ENCODE measurements at places on chromosomes 1 and 21.

DNA sequence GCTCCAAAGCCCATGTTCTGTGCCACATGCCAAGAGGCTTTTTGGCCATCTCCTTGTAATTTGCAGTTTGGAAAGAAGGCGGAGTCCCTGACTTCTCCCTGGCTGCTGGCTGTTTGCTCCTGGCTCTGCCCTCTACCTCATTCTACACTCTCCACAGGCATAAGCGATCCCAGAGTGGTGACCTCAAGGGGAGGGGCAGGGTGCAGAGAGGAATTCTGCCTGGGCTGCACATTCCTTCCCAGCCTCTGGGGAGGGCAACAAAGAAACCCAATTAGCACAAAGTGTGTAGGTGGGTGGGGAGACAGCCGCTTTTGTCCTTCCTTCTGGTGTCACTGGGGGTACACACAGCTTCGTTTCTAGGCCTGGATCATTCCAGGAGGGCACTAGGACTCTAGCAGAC is 95.3 kb downstream of the HIVEP3 start:
- no peak for DNase-seq

DNA sequence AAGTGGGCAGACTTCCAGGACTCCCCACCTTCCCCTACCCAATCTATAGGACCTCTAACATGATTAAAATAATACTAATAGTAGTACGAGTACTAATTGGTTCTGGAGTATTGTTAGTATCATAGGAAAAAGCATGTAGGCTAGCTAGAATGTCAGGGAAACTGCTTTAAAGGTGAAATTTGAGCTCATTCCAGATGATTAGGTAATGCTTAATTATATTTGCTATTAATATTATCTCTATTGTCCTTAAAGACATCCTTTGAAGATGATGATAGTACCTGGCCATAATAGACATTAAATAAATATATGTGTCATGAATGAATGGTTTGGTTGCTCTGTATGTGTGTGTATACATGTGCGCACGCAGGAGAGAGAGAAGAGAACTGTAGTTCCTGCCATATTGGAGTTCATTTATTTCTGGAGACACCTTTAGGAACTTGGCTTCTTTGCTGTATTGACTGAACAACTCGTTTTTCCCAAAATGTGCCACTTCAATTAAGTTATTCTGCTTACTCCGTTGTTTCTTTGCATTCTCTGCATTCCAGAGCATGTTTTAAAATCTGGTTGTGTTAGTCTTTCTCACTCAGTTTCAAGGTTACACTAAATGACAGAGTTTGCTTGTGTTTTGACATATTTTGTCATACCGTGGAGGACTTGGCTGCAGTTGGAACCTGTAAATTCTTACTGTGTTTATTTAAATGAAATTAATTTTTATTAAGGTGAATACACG is 117.1 kb downstream of the OSBPL9 start:
- no peak for DNase-seq

- DNase-seq, result no peak
Measured at GRCh38 chr1:186806477-186806876, 22.3 kb upstream of the PLA2G4A start.

- no peak for DNase-seq
Measured at GRCh38 chr21:17416139-17416538, 96.7 kb upstream of the CXADR start.

DNA sequence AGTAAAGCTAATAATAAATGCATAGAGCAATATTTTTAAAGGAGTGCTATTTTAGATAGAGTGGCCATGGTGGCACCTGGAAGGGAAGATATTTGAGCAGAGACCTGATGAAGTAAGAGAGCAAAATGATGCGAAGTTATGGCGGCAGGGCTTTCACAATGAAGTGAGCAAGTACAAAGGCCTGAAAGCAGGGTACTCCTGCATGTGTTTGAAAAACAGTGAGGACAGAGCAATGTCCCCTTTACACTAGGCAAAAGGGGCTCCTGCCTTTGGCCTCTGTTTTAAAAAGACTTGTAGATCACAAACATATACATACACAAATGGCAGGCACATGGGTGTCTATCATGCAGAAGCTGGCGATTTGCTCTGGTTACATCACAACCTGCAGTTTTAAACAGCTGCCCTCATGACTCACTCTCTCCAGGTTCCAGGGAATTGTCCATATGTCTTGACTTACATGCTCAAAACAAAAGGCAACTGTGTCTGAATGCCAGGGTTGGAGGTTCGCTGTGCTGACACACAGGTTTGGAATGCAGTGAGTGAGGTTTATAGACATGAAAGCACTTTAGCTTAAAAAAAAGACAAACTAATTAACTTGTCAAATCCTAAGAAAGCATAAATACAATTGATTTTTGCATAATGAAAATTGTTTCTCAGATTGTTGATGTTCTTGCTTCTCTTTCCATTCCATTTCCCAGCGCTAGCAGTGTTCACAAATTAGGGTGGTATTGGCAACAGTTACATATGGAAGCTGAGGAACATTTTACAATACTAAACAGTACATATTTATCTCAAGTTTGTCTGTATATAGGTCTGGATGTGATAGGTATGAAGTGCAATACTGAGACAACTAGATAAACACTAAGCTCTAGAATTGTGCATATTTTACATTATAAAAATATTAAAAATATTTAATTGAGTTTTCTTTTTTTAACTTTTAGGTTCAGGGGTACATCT is 313.9 kb downstream of the BARHL2 start:
- DNase-seq, result no peak

DNA sequence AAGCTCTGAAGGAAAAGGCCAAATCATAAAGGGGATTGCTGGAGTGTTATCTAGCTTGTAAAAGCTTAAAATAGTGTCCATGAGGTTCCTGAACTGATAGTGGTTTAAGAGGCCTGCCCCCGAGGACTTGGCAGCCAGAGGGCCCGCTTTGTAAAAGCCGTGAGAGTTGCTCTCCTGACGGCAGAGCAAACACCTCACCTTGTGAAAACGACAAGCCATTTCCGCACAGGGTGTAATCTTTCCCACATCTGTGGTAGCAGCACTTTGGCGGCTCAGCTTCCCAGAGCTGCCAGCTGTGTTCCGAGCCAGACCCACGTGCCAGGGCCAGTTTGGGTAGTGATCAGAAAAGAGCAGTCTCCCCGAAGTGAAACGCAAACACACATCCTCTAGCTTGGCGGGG is 37.0 kb downstream of the SERBP1 start:
- DNase-seq, result no peak

GRCh38 chr1:27934818-27935549 is at the start of gene SMPDL3B:
Gene SMPDL3B (plus strand): TSS chr1:27935000. CDS start chr1:27935184, 184 bp downstream.
- no peak for DNase-seq

DNA sequence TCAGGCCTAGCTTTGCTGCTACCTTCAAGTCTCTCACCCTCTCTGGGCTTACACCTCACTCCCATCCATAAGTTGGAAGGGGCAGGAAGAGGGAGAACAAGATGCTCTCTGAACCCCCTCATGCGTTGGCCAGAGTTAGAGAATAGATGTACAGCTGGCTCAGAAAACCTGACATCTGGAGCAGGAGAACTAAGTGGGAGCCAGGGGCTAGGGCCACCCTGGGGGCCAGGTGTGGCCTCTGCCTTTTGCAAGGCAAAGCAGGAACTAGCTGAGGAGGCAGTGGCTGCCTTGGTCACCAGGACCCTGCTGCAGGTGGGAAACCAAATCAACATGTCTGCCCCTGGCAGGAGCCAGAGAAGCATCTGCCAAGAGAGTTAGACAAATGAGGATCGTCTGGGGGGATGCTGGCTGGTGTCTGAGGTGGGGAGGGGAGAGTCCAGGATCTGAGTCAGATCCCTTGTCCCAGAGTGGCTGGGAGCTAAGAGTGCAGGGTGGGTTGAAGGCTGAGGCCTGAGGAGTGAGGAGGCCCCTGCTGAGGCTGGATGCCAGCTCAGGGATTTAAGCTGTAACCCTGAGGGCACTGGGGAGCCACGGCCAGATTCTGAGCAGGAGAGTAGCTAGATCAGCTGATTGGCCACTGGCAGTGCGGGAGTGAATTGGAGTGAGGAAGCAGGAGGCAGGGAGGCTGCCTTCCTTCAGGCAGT is 115.0 kb downstream of the EPHB2 start:
- DNase-seq, result no peak

DNA sequence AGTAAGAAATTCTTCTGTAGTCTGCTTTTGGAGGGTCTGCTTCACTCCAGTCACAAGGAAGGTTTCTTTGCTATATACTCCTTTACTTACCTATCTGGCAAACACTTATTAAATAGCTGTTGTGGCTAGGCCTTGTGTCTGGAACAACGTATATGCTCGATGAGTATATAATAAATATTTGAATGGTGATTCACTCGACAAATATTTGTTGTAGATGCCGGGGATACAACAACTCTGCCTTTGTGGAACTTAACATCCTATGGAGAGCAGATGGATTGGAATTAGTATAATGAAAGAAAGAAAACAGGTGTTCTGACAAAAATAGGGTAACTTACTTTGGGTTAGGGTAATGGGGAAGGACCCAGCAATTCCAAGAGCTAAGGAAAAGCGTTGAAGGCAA is 31.1 kb downstream of the KPNA6 start:
- DNase-seq, result no peak

- no peak for DNase-seq
Measured at GRCh38 chr21:33011462-33011861, 14.3 kb upstream of the OLIG2 start.

DNA sequence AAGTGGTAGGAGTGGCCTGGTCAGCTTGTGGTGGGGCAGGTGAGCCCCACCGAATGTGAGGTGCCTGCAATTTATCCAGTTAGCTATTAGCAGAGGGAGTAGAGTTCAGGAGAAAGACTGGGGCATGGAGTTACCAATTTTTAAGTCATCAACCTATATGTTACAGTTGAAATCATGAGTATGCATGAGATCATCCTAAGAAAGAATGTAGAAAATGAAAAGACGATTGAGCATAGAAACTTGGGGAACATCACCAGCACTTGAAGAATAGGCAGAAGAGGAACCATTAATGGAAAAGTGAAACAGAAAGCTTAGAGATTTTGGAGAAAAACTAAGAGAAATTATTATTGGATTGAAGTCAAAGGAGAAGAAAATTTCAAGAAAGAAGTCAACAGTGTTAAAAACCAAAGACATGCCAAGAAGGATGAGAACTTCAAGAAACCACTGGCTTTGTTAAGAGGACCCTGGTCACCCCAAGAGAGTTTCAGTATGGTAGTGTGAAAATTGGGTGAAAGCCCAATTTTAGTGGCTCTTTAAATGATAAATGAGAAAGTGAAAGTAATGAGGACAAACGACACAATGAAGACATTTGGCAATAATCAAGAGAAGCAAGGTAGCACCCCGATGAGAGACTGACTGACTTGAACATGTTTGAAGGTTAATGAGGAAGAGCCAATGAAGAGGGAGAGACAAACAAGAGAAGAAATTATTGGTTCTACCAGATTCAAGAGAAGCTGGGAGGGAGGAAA is 36.7 kb downstream of the DNASE2B start:
- DNase-seq, result no peak

DNA sequence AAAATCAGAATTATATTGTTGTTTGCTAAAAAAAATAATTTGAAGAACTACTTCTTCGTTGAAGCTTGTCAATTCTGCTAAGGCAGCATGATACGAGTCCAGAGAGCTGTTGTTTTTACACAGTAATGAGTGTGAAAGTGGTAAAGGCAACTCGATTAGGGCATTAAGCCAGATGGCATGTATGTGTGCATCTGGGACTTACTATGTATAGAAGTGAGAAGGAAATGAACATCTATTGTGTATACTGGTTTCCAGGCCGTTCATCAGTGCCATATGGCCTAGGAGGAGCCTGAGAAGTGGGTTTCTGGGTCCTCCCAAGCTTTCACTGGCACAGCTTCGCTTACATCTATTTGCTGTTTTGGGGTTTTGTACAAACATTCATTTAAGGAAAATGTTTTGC is 5.7 kb downstream of the CTPS1 start:
- DNase-seq, result no peak

- no peak for DNase-seq
Measured at GRCh38 chr1:31704271-31705079, 658 bp upstream of the COL16A1 start.

- no peak for DNase-seq
Measured at GRCh38 chr1:39509360-39510009, 18.0 kb downstream of the BMP8A start.

DNA sequence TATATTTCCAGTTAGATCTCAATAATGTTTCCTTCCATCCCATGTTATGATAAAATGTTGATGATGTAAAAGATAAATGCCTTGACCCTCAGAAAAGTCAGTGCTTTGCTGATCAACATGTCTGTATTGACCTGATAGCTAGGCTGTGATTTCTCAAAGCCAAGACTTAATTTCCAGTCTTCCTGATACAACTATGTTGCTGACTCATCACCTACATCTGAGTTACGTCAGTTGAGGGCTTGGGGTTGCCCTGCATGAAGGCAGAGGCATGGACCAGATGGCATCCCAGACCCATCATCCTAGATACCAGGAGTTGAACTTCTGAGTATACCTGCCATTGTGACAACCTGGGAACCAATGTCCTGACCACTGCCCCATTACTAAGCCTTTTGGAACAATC is 4.8 kb downstream of the LCE1D start:
- DNase-seq, result no peak

DNA sequence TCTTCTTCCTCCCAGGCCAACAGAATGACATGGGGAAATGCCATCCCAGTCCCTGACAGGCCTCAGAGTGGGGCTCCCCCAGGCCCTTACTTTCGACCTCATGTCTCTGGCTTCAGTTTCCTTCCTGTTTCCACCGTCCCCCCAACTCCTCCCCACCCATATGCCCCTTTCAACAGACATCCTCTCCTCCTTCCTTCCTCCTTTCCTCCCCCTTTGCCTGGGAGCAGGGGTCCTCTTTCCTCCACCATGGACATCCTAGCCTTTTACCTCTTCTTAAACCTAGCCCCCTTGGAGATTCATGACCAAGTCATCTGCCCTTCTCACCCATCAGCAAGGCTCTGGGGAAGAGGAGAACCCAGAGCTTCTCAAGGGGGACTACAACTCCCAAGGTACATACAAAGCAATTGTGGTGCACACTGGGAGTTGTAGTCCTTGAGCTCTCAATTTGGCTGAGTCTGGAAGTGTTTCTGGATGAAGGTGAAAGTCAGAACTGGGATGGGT is 4.0 kb downstream of the ZBTB7B start:
- peak; percentile 59 for DNase-seq

DNA sequence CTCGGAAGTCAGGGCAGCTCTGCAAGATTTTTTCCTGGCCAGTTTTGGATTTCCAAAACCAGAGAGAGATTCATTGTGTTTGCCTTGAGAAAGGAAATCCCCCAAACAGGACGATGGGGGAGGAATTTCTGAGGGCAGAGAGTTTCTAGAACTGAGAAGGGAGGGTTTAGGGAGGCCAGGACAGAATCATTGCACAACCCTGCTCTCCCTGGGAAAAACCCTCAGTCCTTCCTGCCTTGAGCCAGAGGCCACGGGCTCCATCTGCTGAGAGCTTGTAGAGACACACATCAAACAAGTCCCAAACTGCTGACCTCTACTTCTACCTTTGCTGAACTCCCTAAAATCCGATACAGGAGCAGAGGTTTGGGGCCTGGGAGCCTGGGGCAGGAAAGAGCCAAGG is 99.7 kb downstream of the NMNAT2 start:
- DNase-seq, result no peak

DNA sequence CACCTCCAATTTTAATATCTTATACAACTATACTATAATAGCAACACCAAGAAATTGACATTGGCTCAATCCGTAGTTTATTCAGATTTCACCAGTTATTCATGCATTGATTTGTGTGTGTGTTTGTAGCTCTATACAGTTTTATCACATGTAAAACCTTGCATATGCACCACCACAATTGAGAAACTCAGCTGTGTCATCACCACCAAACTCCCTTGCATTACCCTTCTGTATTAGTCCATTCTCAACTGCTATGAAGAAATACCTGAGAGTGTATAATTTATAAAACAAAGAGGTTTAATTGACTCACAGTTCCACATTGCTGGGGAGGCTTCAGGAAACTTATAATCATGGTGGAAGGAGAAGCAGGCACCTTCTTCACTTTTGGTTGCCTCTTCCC is 162.1 kb downstream of the PATJ start:
- DNase-seq, result no peak

All from hematopoietic multipotent progenitor cell treated with erythropoietin and hydrocortisone succinate and interleukin-3 and kit ligand, for 15 days (in vitro differentiated cells).